ENCODE measurements at places on chromosomes 2 and 18. TPM values are rescaled to one million over a fixed set of nuclear protein-coding genes. Genes with fewer than 3 reads are reported as not detected.
A peak's percentile ranks its signal among the peaks of the same experiment; 100 is the strongest.

Gene MAPK4
- total RNA-seq = 16.3 TPM

Gene CHRND
- not detected for total RNA-seq

Gene STARD6
- not detected for total RNA-seq

- no peak for DNase-seq
Measured at GRCh38 chr2:111990856-111991255, 64.2 kb upstream of the TMEM87B start.

GRCh38 chr2:47010176-47010575 is 94.6 kb upstream of the MCFD2 start:
- no peak for DNase-seq

DNA sequence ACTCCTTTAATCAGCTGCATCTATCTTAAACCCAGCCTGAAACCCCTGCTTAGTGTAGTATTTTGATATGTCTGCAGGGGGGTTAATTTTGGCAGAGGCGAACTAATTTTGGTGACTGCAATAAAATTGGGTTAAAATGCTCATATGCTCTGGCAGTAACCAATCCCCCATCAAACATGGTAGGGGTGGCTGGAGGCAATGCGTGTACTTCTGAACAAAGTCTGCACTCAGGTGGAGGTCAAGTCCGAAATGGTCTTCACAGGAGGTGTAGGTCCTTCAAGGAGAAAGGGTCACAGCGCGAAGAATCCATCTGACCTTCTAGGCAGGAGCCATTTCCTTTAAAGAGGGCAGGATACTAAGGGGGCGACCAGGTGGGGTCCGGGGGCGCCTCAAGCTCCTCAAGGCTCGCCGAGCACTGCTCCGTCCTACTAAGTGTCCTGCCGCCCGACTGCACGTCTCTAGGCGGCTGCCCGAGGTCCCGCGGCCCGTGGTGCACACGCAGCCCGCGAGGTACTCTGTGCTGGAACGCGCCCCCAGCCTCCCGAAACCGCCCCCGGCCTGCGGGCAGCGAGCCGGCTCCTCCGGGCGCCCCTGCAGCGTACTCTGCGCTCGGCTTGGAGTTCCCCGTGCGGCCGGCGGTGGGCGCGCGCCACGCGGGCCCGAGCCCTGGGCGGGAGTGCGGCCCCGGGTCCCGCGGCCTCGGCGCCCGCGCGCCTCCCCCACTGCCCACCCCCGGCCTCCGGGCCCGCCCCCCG is 1.7 kb upstream of the LDLRAD4 start:
- peak; percentile 52 for DNase-seq

- DNase-seq = no peak
Measured at GRCh38 chr18:41324020-41324791, 630.8 kb upstream of the PIK3C3 start.

DNA sequence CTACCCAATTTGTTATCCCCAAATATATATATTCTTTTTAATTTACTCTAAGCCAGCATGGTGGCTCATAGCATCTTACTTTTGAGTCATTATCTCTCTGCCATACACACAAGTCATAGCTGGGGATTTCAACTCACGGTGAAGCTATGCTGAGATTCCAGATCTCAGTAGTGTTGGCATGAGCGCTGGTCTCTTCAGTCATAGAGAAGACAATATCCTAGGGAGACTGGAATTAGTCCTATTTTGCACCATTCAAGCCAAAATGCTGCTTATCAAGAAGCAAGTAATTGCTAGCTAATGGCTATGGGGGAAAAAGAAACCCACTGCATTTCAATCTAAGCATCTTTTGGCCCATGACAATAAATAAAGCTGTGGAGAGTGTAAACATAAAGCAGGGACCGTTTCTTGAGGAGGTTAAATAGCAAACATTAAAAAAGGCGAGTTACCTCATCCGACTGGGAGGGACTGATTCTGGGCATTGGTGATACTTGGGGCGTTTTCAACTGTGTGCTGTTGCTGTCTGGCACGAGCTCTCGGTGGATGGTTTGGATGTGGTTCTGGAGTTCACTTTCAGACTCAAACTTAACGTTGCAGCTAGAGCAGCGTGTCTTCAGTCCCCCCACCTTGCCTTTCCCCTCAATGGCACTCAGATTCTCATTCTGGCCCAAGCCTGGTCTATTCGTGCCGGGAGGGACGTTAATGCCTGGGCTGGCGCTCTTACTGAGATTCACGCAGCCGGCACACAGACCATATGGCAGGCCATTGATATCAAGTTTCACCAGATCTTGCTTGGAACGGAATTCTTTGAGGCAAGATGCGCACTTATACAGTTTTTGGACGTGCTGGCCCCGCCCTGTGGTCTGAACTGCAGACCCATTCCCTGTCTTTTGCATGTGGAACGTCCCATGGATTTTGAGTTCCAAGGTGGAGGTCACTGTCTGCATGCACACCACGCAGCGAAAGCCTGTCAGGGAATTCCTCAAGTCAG is 127.8 kb downstream of the ZNF521 start:
- DNase-seq = no peak

GRCh38 chr2:165818920-165819319 is 24.9 kb upstream of the GALNT3 start:
- DNase-seq = no peak

DNA sequence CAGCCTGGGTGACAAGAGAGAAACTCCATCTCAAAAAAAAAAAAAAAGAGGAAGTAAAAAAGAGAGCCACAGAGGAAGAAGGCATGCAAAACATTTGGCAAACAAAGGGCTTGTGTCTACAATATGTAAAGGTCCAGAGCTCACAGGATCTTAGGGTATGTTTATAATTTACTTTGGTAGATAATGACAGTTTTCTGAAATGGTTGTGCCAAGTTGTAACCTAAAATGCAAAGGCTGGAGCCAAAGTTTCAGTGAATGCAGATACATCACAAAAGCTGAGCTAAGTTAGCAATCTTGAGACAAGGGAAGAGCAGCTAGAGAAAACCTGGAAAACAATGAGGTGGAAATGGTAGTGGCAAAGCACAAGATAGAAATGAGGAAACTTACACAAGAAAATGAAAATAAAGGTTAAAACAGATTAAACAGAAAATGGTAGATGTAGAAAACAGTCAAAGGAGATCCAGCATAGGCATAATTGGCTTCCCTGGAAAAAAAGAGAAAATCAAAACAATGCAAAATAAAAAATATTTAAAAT is 77.5 kb upstream of the HK2 start:
- DNase-seq = no peak
